Germinal center (tissue), 1 donor: ENCODE measurements at places on chromosomes 13 and 19.
A peak's percentile ranks its signal among the peaks of the same experiment; 100 is the strongest.

GRCh38 chr13:95112883-95113282 lies 188.4 kb downstream of the ABCC4 start:
- no peak for DNase-seq

GRCh38 chr13:67223024-67223423 lies 7.1 kb downstream of the PCDH9 start:
- no peak for DNase-seq

GRCh38 chr13:30529085-30529834 lies 63.5 kb upstream of the HMGB1 start:
- DNase-seq = no peak

DNA sequence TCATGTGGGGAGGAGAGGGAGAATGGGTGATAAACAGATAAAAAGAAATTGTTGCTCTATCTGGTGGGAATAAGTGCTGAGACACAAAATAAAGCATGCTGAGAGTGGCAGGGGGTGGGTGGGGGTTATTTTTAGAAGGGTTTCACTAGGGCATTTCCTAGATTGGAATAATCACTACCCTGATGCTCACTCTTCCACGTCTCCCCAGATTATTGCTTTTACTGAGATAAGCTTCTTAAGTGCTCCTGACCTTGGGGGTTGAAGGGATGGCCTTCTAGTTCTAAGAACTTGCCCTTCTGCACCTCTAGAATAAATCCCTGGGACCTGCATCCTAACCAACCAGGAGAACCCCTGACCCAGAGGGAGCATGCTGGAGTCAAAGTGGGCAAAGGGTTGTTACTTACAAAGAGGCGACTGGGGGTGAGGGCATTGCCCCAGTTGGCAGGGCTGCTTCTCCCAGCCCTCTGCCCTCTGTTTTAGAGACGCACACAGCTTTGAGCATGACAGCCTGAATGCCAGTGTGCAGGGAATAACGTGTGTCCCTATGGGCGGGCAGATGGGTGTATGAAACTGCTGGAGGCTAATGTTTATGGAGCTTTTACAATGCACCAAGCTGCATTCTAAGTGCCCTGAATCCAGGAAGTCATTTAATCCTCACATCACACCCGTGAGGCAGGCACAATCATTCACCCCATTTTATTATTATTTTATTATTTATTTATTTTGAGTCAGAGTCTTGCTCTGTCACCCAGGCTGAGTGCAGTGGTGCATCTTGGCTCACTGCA lies 743 bp downstream of the RDH8 start:
- DNase-seq = no peak

GRCh38 chr19:33758541-33759013 lies 38.1 kb upstream of the KCTD15 start:
- no peak for DNase-seq

DNA sequence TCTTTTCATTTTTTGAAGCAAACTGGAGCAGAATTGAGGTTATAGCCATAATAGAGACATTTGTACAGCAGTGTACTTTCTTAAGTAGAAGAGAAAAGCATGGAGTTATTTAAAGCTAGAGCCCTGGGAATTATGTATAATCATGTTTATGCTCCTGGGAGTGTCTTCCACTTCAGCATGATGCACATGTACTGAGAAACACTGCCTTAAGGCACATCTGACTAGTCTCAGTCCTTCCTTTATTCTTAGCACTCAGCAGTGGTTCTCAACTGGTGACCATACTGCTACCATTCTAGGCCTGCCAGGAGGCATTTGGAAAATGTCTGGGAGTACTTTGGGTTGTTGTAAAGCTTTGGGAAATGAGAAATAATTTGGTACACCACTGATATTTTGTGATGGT lies 45.8 kb downstream of the VWA8 start:
- DNase-seq = no peak

DNA sequence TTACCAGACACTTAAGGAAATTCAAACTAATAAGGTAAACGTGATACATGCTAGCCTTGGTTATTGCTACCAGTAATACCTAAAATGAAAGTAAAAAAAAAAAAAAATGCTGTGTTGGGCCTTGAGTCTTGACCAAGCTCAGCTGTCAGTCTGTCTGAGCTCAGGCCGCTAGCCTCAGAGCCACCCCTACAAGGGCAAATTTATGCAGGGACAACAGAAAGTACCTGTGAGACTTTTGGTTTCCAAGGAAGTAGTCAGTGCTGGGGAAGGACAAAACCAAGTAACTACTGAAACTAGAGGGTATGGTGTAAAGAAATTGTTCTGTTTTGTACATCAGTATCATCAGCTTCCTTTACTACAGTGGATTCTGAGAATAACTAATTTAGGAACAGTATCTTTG lies 134.3 kb upstream of the SLITRK5 start:
- DNase-seq = no peak

DNA sequence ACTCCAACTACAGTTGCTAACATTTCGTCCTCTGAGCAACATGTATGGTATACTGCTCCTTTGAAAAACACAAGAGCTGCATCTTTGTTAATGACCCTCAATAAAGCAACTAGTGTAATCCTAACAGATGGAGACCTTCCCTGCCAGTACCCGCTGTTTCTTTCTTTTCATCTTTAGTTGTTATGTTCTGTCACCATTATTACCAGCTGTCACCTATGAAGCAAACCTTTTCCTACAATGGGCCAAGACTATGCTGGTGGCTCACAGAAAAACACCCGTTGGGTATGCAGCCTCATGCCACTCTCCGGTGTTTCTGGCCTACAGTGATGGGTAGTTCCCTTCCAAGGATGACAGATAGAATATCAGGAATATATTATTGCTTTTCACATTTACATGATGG lies 29.7 kb upstream of the CYSLTR2 start:
- no peak for DNase-seq

DNA sequence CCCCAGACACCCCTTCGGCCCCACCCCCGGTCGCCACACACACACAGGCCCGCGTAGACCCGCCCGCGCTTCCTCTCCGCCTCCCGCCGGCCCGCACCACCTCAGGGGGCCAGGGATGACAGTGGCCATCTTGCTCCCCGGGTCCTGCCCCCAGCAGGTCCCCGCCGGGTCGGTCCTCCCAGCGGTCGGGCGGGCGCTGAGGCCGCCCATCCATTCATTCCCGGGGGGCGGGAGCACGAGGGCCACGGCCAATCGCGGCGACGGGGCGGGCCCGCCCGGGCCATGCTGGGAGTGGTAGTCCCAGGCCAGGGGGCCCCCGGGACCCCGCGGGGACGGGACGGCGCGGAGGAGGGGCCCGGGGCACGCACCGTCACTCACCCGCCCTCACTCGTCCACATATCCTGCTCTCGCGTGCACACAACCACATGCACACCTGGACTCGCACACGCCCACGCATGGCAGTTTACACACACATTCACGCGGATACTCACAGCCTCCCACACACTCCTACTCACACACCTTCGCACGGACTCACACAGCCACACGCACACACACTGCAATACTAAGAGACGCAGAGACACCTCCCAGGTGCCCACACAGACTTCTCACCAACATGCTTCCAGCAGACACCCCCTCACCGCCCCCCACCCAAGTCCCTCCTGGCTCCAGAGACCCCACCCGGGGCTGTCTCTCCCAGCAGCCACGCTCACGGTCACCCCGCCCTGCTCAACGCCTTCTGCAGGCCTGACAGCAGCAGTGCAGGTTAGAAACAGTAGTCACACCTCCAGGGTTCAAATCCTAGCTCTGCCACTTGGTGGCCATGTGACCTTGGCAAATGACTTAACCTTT lies at the start of gene DPF1:
Gene DPF1 (minus strand): TSS at position 209 of the 849 bp plus-strand sequence. CDS start 80 bp downstream, at position 129.
- DNase-seq = peak; percentile 90

DNA sequence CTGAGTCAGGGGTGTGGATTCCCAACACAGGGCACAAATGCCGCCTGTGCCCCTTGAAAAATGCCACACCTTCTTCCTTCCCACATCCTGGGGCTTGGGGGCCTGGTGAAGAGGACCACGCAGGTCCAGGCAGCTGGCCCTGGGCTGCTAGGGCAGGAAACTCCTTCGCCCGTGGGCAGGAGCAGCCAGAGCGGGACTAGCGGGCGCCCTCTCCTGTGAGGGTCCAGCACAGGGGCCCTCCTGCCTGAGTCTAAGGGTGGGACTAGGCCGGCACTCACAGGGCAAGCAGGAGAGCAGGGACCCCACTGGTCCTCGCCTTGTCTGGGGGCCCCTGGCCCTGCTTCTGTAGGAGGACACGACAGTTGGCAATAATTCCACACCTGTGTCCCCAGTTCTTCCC lies 7.5 kb upstream of the CEBPA start:
- no peak for DNase-seq

DNA sequence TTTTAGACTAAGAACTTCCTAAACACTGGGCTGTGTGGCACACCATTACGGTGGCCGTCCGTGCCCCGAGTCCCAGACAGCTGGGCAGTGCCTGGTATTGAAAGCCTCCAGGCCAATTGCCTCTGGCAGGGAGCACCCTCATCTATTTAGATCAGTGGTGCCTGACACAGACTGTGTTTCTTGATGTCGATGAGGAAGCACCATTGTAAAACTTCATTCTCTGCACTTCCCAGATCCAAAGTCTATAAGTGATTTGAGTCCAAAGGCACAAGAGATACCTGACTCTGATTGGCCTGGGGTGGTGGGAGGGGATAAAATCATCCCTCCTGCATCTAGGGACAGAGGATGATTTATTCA lies 8.5 kb upstream of the STK24 start:
- no peak for DNase-seq

GRCh38 chr13:97308735-97309429 lies 86.7 kb downstream of the MBNL2 start:
- DNase-seq = no peak

- no peak for DNase-seq
These were observed 209.5 kb upstream of the IPO5 start for GRCh38 chr13:97743938-97744337.

- DNase-seq = no peak
These were observed 11.8 kb upstream of the CEACAM4 start for GRCh38 chr19:41638641-41639081.

DNA sequence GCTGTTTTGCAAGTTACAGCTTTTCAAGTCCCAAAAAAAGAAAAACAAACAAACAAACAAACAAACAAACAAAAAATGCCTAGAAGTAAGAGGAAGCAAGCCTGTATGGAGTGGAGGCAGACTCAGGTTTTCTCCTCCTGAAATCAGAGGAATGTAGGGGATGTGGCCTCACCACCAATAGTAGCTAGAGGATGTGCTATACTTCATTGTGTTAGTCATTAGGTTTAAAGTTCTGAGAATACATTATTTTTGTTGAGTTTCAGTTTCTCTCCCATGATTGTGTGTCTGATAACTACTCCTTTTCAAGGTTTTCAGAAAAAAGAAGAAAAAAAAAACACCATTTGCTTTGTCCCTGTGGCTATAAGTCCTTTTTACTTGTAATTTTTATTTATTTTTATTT lies 524.5 kb downstream of the GPC6 start:
- no peak for DNase-seq

- no peak for DNase-seq
These were observed 233.4 kb upstream of the SPRY2 start for GRCh38 chr13:80574113-80574850.

- peak; percentile 77 for DNase-seq
These were observed 11.2 kb downstream of the HAS1 start for GRCh38 chr19:51712461-51713081.

GRCh38 chr19:3068071-3068470 lies 5.8 kb upstream of the TLE5 start:
- DNase-seq = no peak

DNA sequence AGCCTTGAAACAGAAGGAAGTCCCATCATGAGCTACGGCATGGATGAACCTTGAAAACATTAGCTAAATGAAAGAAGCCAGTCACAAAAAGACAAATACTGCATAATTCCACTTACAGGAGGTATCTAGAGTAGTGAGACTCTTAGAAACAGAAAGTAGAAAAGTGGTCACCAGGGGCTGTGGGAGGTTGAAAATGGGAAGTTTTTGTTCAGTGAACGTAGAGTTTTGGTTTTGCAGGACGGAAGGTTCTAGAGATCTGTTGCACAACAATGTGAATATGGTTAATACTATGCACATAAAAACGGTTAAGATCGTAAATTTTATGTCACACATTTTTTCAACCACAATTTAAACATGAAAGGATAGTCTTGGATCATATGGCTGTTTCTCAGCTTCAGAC lies 11.9 kb upstream of the SLC10A2 start:
- DNase-seq = no peak

DNA sequence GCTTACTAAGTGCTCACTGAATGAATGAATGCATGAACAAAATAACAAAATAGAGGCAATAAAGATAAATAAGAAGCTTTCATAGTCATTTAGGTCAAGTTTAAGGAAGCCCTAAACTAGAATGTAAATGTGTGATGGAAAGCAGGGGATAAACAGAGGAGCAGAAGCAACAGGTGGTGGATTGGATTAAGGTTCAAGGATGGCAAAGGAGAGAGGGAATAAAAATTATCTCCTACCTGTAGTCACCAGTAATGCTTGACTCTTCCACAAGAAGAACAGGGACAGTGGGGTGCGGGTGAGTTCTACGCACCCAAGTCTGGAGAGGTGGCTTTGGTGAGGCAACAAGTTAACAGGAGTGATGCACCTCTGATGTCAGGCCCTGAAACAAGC lies 212.4 kb downstream of the ZIC5 start:
- no peak for DNase-seq

- no peak for DNase-seq
These were observed 68.1 kb downstream of the SIPA1L3 start for GRCh38 chr19:37975071-37975470.

GRCh38 chr13:75052616-75053015 lies 429.4 kb downstream of the TBC1D4 start:
- DNase-seq = no peak
